NCI-H2029 (cell line): ENCODE measurements at places on chromosomes 5 and 9.
A peak's percentile ranks its signal among the peaks of the same experiment; 100 is the strongest.

DNA sequence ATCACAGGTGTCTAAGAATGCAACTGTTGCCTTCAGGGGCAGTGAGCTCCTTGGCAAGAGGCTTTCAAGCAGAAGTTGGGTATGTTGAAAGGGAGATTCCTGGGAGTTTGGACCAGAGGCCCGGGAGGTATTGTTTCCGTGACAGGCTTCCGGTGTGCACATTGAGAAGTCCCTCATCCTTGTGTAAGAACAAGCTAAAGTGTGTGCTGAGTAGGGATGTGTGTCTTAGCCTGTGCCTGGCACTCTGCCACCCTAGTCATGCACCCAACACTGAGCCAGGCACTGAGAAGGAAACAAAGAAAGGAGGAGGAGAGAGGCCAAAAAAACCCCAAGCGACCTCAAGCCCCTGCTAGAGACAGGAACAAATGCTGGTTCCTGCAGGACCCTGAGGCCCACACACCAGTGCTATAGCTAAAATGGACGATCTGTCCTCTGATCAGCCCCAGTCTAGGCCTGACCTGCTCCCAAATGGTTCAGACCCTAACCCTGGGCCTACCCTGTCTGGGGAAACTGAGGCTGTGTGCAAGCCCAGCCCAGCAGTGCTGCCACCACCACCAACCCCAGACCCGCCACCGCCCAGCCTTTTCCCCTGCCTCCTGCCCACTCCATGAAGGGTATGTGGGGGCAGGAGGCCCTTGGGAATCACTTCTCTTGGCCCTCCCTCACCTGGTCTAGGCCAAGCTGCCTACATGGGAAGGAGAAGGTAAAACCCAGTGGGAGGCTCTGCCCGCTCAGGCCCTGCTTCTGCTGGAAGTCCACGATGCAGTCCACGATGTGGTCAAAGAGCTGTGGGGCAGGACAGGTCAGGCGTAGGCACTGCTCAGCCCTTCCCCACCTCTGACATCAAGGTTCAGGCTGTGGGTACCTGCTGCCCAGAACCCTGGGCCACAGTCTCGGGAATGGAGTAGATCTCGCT lies 12.6 kb downstream of the HK3 start:
- no peak for DNase-seq

- DNase-seq = no peak
These were observed 10.9 kb upstream of the NDFIP1 start for GRCh38 chr5:142097681-142098080.

DNA sequence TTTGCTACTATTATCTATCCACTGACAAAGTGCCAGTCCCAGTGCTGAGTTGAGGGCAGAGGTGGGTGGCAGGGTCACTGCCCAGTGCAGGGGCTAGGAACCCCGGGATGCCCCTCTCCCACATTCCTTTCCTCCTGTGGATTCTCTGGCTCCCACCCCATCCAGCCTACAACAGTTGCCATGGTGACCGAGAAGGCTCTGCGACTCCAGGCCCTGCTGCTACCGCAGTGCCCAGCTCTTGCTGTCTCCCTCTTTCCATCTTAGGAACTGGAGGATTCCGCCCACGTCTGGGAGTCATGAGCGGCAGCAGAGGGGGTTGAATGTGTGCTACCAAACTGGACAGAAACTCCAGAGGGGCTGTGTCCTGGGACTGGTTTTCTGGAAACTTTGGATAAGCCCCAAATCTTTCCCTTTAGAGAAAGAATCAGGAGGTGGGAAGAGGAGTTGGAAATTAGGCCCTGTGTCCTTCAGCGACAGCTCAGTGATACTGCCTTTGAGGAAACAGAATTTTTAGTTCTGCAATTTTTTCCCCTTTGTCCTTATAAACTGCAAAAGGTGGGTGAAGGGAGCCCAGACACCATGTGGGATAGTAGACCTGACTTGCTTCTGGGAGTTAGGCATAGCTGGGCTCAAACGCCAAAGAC lies 20.7 kb upstream of the C5orf47 start:
- no peak for DNase-seq

- DNase-seq = peak; percentile 70
These were observed 5.1 kb downstream of the RGS14 start for GRCh38 chr5:177362610-177363507.

GRCh38 chr9:121972501-121972981 lies 120.6 kb downstream of the TTLL11 start:
- peak; percentile 94 for DNase-seq
